ENCODE measurements at places on chromosomes 13 and 19.

GRCh38 chr13:22915442-22916082, 265.2 kb upstream of the SGCG start:
- no peak for DNase-seq

- no peak overlapping the region for H3K27ac ChIP-seq
- H3K4me3 ChIP-seq: no peak overlapping the region
- DNase-seq: no peak
- H3K27me3 ChIP-seq: no peaks in the 10 kb centered on the region
- peaks cover 7% of the 10 kb centered on the region for H3K36me3 ChIP-seq
Observed at GRCh38 chr19:11594084-11594483, 3.2 kb upstream of the ZNF627 start.

DNA sequence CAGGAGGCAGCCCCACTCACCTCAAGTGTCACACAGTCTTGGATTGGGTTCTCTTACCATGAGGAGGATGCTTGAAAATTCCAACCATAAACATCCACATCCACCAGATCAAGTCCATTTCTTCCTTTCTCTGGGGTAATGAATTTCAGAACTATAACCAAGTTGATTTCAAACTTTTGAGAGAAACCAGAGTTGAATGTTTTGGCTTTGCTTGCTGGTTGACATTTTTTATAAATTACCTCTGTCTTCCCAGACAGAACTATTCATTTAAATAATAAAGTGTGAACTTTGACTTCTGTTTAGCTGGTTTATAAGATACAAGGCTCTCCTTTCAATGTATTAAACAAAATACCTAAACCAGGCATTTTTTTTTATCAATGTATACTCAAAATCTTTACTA, 550.7 kb downstream of the KCTD12 start:
- no peak for DNase-seq
- H3K4me1 ChIP-seq: no peaks in the 10 kb centered on the region
- no peak overlapping the region for H3K4me3 ChIP-seq
- H3K27ac ChIP-seq: no peak overlapping the region

- H3K4me3 ChIP-seq: peak overlapping the region; percentile 86
- no peaks in the 10 kb centered on the region for H3K27me3 ChIP-seq
- no peak overlapping the region for H3K27ac ChIP-seq
- no peak for DNase-seq
- peaks cover 45% of the 10 kb centered on the region for H3K4me1 ChIP-seq
- peaks cover 7% of the 10 kb centered on the region for H3K36me3 ChIP-seq
Observed at GRCh38 chr19:4370418-4371041, 27.2 kb downstream of the MPND start.

DNA sequence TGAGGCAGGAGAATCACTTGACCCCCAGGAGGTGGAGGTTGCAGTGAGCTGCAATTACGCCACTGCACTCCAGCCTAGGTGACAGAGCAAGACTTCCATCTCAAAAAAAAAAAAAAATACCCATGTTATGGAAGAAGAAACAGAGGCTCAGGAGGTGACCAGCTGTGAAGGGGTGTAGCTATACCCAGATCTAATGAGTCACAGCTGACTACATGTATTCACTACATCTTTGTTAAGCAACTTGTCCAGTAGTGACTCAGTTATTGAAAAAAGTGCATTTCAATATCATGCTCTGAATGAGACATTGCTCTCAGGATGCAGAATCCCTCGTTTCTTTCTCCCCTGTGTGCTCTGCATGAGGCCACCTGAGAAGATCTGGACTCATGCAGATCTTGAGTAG, 16.1 kb upstream of the SPART start:
- no peaks in the 10 kb centered on the region for H3K27me3 ChIP-seq
- no peaks in the 10 kb centered on the region for H3K4me1 ChIP-seq
- H3K4me3 ChIP-seq: no peak overlapping the region
- DNase-seq: no peak
- H3K27ac ChIP-seq: no peak overlapping the region

GRCh38 chr13:39881887-39882286, 226.4 kb downstream of the COG6 start:
- DNase-seq: no peak
- no peaks in the 10 kb centered on the region for H3K4me1 ChIP-seq
- no peak overlapping the region for H3K4me3 ChIP-seq
- no peaks in the 10 kb centered on the region for H3K36me3 ChIP-seq
- H3K27me3 ChIP-seq: peaks cover 57% of the 10 kb centered on the region

- no peaks in the 10 kb centered on the region for H3K27me3 ChIP-seq
- no peak overlapping the region for H3K27ac ChIP-seq
- peaks cover 10% of the 10 kb centered on the region for H3K4me1 ChIP-seq
- DNase-seq: no peak
- H3K4me3 ChIP-seq: no peak overlapping the region
- peaks cover 36% of the 10 kb centered on the region for H3K36me3 ChIP-seq
Observed at GRCh38 chr19:48121909-48122371, 11.3 kb upstream of the PLA2G4C start.
